AG04450 (cell line): ENCODE measurements at places on chromosomes 5 and 9. TPM values are rescaled to one million over a fixed set of nuclear protein-coding genes. Genes with fewer than 3 reads are reported as not detected.

DNA sequence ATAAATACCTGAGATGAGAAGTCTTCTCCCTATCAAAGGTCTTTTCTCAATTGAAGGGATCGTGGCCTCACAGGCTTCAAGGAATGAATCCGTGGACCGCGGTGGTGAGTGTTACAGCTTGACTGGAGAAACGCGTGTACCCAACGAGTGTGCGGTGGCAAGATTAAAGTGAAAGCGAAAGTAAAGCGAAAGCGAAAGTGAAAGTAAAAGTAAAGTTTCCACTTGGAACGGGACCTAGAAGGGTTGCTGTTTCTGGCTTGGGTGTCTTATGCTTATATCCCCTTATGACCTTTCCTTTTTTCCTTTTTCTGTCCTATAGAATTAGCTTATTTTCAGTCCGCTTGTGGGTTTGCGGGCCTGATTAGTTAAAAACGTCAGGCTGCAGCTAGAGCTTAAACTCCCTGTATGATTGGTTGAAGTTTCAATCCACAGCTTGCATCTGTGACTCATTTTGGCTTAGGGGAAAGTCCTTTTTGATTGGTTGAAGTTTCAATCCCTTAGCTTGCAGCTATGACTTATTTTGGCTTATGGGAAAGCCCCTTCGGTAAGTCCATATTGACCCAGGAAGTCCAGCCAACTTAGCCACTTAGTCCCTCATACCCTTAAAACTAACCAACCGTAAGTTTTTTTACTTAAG is 924.3 kb upstream of the CDH10 start:
- no peak for DNase-seq

DNA sequence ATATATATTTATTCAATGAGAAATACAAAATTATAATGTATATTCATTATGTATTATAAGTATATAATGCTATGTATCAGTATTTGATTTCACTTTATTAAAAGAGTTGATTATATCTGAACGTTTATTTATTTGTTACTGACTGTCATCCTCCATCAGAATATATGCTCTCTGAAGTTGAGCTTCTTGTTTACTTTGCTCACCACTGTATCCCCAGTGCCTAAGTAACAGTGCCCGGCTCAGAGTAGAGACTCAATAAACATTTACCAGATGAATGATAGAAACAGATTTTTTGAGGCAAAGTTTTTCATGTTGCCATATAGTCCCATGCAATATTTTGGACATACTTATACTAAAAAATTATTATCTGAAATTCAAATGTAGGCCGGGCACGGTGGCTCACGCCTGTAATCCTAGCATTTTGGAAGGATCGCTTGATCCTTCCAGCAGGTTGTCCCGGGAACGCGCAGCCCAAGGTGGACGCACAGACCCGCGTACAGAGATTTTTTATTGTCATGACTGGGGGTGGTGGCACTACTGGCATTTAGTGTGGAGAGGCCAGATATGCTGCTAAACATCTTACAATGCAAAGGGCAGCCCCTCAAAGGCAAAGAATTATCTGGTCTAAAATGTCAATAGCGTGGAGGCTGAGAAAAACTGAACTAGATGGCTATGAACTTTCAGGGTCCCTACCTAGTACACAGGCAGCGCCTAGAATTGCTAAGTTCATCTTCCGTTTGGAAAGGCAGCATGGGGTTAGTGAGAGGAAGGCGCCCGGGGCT is 761 bp upstream of the DNAJC25 start:
- no peak for DNase-seq

DNA sequence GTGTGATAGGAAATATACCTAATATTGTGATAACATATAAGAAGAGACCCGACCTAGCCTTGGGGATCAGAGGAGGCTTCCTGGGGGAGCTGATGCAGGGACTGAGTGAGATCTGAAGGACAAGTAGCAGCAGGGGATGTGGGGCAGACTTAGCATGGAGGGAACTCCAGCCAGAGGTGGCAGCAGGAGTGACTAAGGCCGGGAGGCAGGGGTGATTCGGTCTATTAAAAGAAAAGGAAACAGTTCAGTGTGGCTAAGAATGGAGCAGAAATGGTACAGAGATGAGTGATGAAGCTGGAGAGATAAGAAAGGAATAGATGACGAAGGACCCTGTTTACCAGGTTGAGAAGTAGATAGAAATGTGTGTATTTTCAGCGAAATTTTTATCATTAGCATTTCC is 408.8 kb downstream of the ENC1 start:
- DNase-seq: no peak

MCTP1 gene
- polyA plus RNA-seq: 0.61 and 0.66 TPM in 2 replicates

DNA sequence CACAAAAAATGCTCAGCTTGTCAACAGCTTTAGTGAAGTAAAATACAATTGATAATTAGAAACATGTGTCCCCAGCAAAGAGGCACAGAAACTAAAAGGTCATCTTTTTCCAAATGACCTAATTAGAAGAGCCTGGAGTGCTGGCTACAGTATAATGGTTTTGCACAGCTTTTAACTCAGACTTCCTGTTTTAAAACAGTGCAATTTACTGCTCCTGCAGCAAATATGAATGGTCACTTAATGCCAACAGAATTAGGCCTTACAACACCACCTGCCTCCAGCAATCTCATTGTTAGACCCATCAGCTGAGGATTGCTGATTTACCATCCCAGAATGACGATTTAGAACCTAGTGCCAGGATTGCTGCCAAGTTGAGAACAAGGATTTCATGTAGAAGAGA is 239.3 kb downstream of the CETN3 start:
- DNase-seq: no peak

GRCh38 chr9:96859461-96860198 is 5.3 kb upstream of the ZNF782 start:
- peak; percentile 15 for DNase-seq
